Uterus (tissue), 4 donors: ENCODE measurements at places on chromosomes 3 and 15.

DNA sequence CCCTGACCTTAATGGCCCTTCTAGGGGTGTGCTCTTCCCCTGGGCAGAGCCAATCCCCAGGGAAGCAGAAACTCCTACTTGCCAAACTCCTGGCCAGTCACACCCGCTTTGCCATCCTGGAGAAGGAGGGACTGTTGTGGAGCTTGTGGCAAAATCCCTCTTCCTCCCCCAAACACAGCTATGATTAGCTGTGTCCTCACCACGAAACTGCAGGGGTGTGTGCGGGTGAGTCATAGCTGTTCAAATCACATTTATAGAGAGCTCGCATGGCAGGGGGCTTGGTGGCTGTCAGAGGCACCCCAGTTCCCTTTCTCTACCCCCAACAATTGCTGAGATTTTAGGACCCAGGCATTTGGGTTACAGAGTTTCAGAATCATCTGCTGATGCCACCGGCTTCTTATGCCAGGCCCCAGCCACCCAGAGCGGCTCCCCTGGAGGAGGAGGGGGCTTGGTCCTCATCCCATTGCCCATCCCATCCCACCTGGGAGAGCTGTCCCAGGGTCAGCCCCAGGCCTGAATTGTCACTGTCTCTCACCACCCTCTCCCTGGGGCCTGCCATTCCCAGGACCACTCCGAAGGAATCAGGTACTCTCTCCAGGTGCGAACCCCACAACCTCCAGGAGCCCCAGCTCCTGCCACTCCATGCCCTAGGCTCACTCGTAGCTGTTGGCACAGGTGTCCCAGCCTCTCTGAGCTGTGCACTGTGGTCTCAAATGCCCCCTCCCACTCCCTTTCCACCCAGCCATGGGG, 28.8 kb upstream of the MAGEF1 start:
- H3K27me3 ChIP-seq = no peaks in the 10 kb centered on the region
- no peak overlapping the region for H3K27ac ChIP-seq
- H3K4me3 ChIP-seq = no peak overlapping the region
- DNase-seq = peak; percentile 6

- H3K36me3 ChIP-seq = no peaks in the 10 kb centered on the region
- H3K27ac ChIP-seq = no peak overlapping the region
Observed at GRCh38 chr15:71154607-71155200, 39.4 kb downstream of the THSD4 start.

GRCh38 chr3:31559872-31560534, 27.3 kb downstream of the STT3B start:
- H3K27me3 ChIP-seq = no peaks in the 10 kb centered on the region
- no peaks in the 10 kb centered on the region for H3K36me3 ChIP-seq
- H3K27ac ChIP-seq = no peak overlapping the region
- no peak for DNase-seq
- H3K4me1 ChIP-seq = no peaks in the 10 kb centered on the region
- H3K4me3 ChIP-seq = no peak overlapping the region

DNA sequence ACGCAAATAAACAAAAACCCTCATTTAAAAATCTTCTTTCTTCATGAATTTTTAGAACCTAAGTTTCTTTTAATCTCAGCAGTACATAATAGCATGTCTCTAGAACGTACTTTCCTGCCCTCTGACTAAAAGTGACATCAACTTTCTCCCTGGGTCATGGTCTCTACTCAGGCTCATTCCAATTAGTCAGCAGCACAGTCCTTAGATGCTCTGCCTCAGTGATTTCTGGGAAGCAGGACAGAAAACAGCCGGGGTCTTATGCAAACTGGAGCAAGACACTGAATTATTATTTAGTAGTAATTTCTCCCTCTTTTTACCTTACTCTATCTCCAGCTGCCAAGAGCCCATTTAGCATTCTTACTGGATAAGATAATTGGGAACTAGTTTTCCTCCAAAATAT, 365.2 kb downstream of the TUSC7 start:
- H3K4me1 ChIP-seq = no peaks in the 10 kb centered on the region
- no peaks in the 10 kb centered on the region for H3K36me3 ChIP-seq
- no peaks in the 10 kb centered on the region for H3K27me3 ChIP-seq
- H3K4me3 ChIP-seq = no peak overlapping the region
- H3K27ac ChIP-seq = no peak overlapping the region

DNA sequence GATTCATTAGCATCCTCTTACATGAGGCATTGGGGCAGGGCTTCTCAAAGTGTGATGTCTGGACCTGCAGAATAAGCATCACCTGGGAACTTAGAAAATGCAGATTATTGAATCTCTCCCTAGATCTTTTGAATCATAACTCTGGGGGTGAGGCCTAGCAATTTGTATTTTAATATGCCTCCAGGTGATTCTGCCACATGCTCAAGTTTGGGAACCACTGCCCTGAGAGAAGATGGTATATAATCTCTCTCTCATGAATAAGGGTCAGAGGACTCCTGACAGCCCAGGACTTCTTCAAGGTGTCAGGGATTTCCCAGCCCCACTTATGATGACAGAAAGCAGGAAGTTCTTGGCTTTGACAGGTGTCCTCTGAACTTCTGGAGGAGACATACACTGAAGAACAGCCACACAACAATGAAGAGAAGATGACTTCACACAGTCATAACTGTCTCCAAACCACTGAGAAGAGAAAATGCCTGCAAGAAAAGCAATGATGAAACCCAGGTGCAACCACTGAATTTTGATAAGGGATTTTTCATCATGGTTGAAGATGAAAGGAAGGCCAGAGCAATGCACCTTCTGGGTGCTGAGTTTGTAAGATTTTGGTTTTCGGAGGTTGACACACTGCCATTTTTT, 211.9 kb upstream of the MRPL3 start:
- H3K27me3 ChIP-seq = no peaks in the 10 kb centered on the region
- no peaks in the 10 kb centered on the region for H3K4me1 ChIP-seq
- no peak for DNase-seq
- H3K27ac ChIP-seq = no peak overlapping the region
- H3K4me3 ChIP-seq = no peak overlapping the region
